ENCODE measurements at places on chromosomes 1 and 21. TPM values are rescaled to one million over a fixed set of nuclear protein-coding genes. Genes with fewer than 3 reads are reported as not detected.

Gene SYCP1
- not detected for total RNA-seq

Gene C8B
- not detected for total RNA-seq

Gene LCE3D
- not detected for total RNA-seq

Gene KIF17
- total RNA-seq = 1.8 TPM

Gene GJB3
- total RNA-seq = not detected

Gene TRPM2
- not detected for total RNA-seq

Gene RAB7B
- 3.4 TPM for total RNA-seq

Gene ISG20L2
- total RNA-seq = 24.9 TPM

Gene S100A7
- total RNA-seq = not detected

Gene XKR8
- total RNA-seq = 9.8 TPM

Gene SFN
- total RNA-seq = 1.2 TPM

Gene RBBP5
- total RNA-seq = 11.6 TPM

All from bronchus fibroblast of lung (primary cell).